Stimulated activated CD8-positive, alpha-beta memory T cell treated with anti-CD3 and anti-CD28 coated beads, Interleukin-15, amount 100 ng/mL, for 1 hour (primary cell): ENCODE measurements at places on chromosomes 6 and 20.

- no peak for DNase-seq
These were observed 9.6 kb upstream of the RIMS4 start for GRCh38 chr20:44819936-44820335.

DNA sequence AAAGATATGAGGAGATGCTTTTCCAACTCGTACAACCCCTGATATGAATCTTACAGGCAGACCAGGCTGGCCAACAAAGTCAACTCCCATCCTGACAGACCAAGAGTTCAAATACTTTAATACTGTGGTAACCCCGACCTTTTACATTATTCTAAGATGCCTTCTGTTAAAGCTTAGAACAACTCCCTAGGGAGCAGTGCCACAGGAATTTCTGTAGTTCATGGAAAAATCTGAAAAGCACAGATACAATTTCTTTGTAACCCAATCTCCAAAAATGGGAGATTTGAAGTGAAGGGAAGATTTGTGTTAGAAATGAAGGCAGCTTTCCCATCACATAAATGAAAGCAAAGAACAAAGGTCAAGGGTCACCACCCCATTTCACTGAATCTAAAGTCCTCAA, 151.3 kb upstream of the BEND6 start:
- no peak for DNase-seq

DNA sequence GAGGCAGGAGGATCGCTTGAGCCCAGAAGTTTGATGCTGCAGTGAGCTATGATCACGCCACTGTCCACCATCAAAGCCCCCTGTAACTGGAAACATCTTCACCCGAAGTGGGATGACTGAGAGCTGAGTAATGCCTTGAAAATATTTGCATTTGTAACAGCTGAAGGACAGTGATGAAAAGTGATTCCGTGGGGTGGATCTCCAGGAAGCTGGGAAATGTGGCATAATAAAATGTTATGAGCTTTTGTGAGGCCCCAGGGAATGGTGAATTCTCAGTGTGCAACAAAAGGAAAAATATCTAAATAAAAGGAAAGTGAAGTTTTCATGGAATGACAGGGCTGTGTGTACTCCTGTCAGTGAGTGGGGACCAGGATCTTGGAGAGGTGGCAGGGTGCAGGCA, 92.0 kb downstream of the JAG1 start:
- DNase-seq: no peak

GRCh38 chr6:131910219-131910589, 41.0 kb downstream of the CCN2 start:
- DNase-seq: no peak

- no peak for DNase-seq
These were observed 1460.0 kb upstream of the ADGRB3 start for GRCh38 chr6:67175101-67175500.

GRCh38 chr20:45429618-45430017, 13.7 kb downstream of the PIGT start:
- DNase-seq: no peak

- no peak for DNase-seq
These were observed 21.7 kb upstream of the IL17A start for GRCh38 chr6:52164319-52165094.

GRCh38 chr6:41700463-41701347, 34.7 kb downstream of the TFEB start:
- no peak for DNase-seq

- no peak for DNase-seq
These were observed 257.5 kb downstream of the ARID1B start for GRCh38 chr6:157034436-157035230.

DNA sequence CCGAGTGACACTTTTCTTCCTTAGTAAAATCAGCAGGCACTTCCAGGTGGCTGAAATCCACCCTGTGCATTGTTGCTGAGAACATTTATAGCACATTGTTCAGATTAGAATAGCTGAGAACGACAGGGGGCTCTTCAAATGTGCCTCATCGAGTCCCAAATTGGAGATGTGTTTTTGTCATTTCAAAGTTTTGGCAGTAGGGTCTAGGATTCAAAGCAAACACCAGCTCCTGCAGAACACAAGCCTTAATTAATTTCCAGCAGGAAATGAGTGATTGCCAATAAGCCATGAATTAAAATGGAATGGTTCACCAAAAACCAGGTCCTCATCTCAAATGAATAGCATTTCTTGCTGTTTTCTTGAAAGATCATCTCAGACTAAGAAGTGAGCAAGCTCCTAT, 171.6 kb downstream of the PLCB1 start:
- no peak for DNase-seq

DNA sequence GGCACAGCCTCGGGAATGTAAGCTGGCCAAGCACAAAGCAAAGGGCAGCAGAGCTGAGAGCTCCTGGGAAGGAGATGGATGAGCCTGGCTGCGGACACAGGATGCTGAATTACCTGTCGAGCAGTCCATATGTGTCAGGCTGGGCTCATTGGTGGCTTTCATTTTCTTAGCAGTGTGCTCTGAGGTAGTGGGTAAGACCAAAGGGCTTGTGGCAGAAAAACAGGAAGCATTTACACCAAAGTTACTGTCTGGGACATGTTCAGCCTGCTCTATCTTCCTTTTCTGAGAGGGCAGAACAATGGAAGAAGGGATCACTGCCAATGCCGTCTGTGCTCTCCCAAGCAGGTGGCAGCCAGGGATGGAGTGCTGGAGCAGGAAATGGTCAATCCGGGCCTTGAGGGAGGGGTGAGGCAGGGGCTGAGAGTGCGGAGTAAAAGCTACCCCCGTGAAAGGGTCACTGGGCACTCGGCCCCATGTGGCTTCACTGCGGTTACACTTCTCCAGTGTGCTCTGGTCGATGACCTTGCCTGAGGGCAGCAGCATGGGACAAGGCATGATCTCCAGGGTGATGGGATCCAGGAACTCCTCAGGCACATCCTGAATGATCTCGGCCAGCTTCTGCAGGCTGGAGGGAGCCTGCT, 36.9 kb upstream of the AVP start:
- DNase-seq: no peak

DNA sequence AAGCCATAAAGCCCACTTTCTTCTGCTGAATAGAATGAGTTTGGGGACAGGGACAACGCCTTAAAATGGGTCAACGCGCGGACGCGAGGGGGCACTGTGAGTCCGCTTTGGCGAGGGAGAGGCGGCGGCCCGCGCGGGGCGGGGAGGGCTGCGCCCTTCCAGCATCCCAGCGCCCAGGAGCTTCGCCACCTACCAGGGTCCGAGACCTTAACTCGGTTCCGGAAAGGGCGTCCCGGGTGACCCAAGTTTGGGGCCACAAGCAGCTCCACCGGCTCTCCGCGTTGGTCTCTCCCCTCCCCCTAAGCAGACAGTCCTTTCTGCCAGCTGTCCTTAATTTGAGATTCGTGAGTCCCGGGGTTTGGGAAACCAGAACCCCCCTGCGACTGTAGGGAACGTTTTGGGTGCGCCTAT, 1.8 kb upstream of the SAMD5 start:
- DNase-seq: no peak

DNA sequence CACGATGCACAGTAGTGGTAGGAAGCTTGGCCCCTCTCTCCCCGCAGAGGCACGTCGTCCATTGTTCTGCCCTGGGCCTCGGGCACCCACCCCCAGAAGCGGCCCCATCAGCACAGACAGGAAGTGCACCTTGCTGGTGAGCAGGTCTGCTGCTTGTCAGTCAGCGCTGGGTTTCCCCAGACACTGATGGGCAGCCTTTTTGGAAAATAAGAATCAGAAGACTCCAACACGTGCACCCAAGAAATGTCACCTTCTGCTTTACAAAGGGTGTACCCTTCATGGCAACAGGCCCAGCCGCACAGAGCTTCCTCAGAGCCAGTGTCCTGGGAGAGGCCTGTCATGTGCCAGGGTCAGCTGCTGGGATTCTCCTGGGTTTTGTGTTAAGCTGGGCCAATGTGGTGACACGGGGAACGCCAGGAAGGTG, 34.7 kb upstream of the IRF4 start:
- DNase-seq: no peak
